ENCODE measurements at places on chromosomes 7 and 10.

GRCh38 chr10:2414039-2414438 lies 653.3 kb upstream of the PFKP start:
- DNase-seq: no peak

- DNase-seq: no peak
Observed at GRCh38 chr7:27137640-27138315, 5.7 kb downstream of the HOXA5 start.

DNA sequence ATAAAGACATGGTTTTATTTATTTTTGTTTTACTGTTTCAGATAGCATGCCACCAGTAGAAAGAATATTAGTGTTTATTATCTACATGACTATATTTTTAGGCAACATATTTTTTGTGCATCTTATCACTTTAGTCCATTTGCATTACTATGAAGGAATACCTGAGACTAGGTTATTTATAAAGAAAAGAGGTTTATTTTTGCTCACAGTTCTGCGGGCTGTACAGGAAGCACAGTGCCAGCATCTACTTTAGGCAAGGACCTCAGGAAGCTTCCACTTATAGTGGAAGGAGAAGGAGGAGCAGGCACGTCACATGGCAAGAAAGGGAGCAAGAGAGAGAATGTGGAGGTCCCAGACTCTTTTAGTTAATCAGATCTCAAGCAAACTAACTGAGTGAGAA lies 5.7 kb downstream of the CAV2 start:
- no peak for DNase-seq

GRCh38 chr10:27986821-27987220 lies 12.1 kb downstream of the ODAD2 start:
- DNase-seq: no peak

GRCh38 chr10:27844223-27844622 lies 98.6 kb upstream of the MKX start:
- DNase-seq: no peak

- DNase-seq: no peak
Observed at GRCh38 chr7:145276118-145276517, 440.3 kb upstream of the TPK1 start.

- DNase-seq: no peak
Observed at GRCh38 chr10:75293446-75293820, 57.7 kb upstream of the COMTD1 start.

GRCh38 chr10:88066876-88067275 lies 203.5 kb downstream of the PTEN start:
- DNase-seq: no peak

- no peak for DNase-seq
Observed at GRCh38 chr10:70913893-70914240, 25.5 kb upstream of the PCBD1 start.

DNA sequence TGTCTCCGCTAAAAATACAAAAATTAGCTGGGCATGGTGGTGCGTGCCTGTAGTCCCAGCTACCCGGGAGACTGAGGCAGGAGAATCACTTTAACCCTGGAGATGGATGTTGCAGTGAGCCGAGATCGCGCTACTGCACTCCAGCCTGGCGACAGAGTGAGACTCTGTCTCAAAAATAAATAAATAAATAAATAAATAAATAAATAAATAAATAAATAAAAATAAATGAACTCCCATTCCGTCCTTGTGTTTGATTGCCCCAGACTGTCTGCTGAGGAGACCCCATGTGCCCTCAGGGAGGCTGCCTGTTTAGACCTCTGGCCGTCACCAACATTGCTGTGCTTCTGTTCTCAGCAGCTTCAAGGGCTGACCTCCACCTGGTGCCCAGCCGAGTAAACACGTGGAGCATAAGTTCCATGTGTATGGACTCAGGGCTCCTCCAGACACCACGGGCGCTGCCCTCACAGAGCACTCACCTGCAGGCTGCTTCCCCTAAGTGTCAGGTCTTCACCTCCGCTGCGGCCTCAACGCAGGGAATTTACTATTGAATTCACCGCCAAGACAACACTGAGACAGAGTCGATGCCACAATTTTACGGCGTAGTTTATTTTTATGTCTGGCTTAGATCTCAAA lies 32.0 kb downstream of the VOPP1 start:
- no peak for DNase-seq

DNA sequence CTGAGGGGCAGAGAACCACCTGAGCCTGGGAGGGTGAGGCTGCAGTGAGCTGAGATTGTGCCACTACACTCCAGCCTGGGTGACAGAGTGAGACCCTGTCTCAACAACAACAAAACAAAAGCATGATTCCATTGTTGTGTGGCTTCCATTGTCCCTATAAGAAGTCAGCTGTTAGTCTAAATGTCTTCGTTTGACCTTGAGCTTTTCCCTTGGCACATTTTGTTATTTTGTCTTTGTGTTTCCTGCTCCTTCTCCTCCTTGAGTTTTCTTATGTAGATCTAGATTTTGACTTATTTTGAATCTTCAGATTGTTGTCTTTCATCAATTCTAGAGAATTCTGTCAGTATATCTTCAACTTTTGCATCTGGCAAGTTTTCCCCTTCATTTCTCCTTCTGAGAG lies 13.6 kb upstream of the JAKMIP3 start:
- no peak for DNase-seq

DNA sequence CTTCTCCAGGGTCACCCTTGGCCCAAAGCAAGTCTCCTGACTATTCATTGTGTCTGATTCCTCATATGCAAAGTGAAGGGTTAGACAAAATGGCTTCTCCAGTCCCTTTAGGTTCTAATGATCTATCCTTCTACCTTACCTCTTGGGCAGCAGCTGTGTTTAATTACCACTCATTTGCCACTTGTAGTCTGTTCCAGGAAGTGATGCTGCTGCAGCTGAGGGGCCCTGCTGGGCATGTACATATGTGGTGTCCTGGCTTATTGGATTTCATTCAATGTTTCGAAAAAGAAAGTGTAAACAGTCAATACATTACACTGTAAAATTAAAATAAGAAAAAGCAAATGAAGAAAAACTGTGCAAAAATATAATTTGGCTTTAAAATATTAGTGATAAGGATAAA lies 36.6 kb downstream of the SCIN start:
- no peak for DNase-seq

GRCh38 chr10:89795840-89796239 lies 94.5 kb downstream of the KIF20B start:
- no peak for DNase-seq

- DNase-seq: no peak
Observed at GRCh38 chr10:69146759-69147158, 22.8 kb downstream of the VPS26A start.

DNA sequence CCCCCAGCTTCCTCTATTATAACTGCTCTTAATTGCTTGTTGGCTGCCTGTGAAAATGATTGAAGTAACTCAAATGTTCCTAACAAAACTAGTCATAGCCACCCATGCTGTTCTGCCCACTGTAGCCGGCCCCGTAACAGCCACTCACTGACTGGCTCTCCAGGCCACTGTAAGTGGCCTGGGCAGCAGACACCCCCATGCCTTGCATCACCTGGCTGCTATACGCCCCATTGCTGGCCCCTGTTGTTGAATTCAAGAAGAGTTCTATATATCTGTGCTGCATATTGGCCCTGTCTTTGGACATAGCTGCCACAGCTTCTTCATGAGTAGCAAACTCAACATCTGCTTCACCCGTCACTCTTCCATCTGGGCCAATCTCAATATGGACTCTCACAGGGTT lies 15.1 kb downstream of the FXYD4 start:
- no peak for DNase-seq

DNA sequence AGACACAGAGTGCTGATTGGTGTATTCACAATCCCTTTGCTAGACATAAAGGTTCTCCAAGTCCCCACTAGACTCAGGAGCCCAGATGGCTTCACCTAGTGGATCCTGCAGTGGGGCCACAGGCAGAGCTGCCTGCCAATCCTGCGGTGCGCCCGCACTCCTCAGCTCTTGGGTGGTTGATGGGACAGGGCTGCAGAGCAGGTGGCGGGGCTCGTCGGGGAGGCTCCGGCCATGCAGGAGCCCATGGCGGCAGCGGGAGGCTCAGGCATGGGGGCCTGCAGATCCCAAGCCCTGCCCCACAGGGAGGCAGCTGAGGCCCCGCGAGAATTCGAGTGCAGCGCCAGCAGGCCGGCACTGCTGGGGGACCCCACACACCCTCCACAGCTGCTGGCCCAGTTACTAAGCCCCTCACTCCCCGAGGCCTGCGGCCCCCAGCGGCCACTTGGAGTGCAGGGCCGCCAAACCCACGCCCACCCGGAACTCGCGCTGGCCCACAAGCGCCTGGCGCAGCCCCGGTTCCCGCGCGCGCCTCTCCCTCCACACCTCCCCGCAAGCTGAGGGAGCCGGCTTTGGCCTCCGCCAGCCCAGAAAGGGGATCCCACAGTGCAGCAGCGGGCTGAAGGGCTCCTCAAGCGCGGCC lies 7.7 kb upstream of the BET1 start:
- no peak for DNase-seq

- no peak for DNase-seq
Observed at GRCh38 chr7:139169816-139170215, 60.3 kb upstream of the ZC3HAV1 start.

- no peak for DNase-seq
Observed at GRCh38 chr7:1881946-1882345, 211.9 kb downstream of the ELFN1 start.

Measured in kidney glomerular epithelial cell (primary cell).